Temporal lobe (tissue), 4 donors: ENCODE measurements at places on chromosomes 13 and 19. TPM values are rescaled to one million over a fixed set of nuclear protein-coding genes. Genes with fewer than 3 reads are reported as not detected.

The ILF3 gene
- 148 TPM for total RNA-seq

The AMER2 gene
- 129 TPM for total RNA-seq

The ZNF497 gene
- total RNA-seq, result 3.2 TPM

The FXYD1 gene
- 0.74 TPM for total RNA-seq

The RGL3 gene
- 0.25 TPM for total RNA-seq

The LRRC8E gene
- under 0.01 TPM for total RNA-seq

The ZNF583 gene
- total RNA-seq, result 25.1 TPM

The KISS1R gene
- 0.49 TPM for total RNA-seq

The CGB2 gene
- total RNA-seq, result not detected

The ZNRF4 gene
- total RNA-seq, result not detected

The ZNF358 gene
- 17.2 TPM for total RNA-seq

The CEACAM5 gene
- 0.25 TPM for total RNA-seq

The SNRPA gene
- total RNA-seq, result 11.3 TPM

The IGSF23 gene
- not detected for total RNA-seq

The UCHL3 gene
- 31.5 TPM for total RNA-seq

The N4BP2L2 gene
- total RNA-seq, result 132 TPM

The ZNF724 gene
- total RNA-seq, result 10.6 TPM

The SLC15A1 gene
- 0.25 TPM for total RNA-seq

The PRRG2 gene
- 0.25 TPM for total RNA-seq

The CGB5 gene
- not detected for total RNA-seq

The LENG9 gene
- 2.7 TPM for total RNA-seq

The TMEM190 gene
- 0.49 TPM for total RNA-seq

The HS6ST3 gene
- total RNA-seq, result 24.3 TPM

The ETV2 gene
- total RNA-seq, result not detected

The RUBCNL gene
- 2.7 TPM for total RNA-seq

The CNN1 gene
- 0.74 TPM for total RNA-seq

The AP1M2 gene
- not detected for total RNA-seq

The CACNG6 gene
- total RNA-seq, result 0.49 TPM

The CCNA1 gene
- total RNA-seq, result 9.8 TPM

The ANKRD10 gene
- 103 TPM for total RNA-seq

The SPHK2 gene
- 9.6 TPM for total RNA-seq

The CBY2 gene
- total RNA-seq, result not detected
